ENCODE measurements at places on chromosomes 11 and 22.

DNA sequence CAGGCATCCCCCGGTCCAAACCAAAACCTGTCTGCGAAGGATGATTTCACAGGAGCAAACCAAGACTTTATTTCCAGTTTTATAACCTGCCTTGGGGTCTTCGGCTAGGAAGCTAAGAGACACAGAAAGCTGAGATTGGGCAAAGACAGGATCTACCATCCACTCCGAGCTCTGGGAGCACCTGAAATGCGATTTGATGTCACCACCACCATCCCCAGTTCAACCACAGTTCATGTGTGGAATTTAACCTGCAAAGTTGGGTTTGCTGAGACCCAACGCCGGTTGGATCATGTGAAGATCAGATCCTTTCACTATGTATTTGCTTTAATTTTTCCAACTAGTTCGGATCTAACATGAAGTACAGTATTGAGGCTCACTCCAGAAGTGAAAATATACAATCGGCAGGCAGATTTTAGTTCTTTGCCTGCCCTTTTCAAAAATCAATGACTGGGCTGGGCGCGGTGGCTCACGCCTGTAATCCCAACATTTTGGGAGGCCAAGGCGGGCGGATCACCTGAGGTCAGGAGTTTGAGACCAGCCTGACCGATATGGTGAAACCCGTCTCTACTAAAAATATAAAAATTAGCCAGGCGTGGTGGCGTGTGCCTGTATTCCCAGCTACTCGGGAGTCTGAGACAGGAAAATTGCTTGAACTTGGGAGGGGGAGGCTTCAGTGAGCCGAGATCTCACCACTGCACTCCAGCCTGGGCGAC is 1.4 kb upstream of the C11orf24 start:
- DNase-seq, result no peak

DNA sequence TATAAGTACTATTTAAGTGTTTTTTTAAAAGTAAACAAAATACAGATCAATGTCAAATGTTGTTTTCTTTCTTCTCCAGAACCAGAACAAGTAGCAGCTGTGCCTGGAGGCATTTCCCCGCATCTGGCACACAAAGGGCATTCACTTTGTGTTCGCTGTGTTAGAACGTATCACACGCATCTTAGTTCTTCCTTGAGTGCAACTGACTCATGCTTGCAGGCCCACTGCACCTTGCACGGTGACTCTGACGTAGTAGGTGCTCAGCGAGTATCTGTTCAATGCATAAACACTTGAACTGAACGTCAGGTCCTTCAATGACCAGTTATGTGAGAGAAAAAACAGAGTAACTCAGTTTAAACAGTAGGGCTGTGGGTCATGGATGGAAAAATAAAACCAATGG is 3.5 kb downstream of the IFT27 start:
- DNase-seq, result no peak

DNA sequence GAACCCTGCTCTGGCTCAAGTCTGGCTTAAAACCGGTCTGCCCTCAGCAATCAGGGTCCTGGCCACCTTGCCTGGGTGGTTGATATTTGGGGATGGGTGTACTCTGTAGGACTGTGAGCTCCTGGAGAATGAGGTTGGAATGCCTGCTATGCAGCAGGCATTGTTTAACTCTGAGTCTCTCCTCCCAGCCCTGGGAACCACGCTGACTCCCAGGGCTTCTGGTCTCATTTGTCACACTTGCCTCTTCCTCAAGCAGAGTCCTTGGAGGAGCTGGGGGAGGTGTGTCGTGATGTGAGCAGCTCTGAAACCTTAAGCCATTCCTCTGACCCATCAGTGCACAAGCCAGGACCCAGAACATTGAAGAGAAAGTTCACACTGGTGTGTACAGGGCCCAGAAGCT is 340.1 kb downstream of the MN1 start:
- no peak for DNase-seq

GRCh38 chr11:86810288-86810687 is 9.9 kb downstream of the PRSS23 start:
- DNase-seq, result no peak

DNA sequence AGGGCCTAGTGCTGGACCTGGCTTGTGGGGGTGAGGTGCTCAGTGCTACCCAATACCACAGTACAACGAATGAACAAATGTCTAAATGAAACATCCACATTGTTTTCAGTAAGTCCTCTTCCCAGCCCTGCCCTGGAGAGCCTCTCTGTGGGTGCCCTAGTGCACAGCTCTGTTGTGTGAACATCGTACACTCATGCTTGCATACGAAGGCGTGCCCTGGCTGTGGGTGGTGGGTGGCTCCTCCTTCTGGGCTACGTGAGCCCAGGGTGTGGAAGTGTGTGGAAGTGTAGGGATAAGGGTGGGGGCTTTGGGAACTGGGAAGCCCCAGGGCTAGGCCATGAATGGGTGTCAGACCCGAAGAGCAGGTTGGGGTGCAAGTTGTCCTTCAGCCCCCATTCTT is 592 bp upstream of the NLRX1 start:
- DNase-seq, result no peak

DNA sequence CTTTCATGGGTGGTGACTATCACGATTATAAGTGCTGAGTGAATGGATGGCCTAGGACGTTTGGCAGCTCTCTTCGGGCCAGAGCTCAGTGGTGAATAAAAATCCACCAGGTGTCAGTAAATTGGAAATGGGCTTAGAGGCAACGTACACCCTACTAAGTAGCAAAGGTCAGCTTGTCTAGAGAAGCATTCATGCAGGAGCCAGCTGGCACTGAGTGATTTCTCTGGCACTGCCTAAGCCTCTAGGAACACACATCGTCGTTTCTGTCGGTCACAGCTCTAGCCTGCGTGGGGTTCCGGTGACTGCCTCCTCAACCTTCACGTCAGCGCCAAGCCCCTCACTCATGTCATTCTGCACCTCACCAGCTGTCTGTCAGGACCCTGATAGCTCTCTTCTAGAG is 192.4 kb upstream of the NTM start:
- DNase-seq, result no peak
